GM20000 (cell line): ENCODE measurements at places on chromosomes 2 and 18.

GRCh38 chr2:105450471-105450870 lies 51.6 kb upstream of the FHL2 start:
- DNase-seq, result no peak

- DNase-seq, result no peak
Measured at GRCh38 chr2:120220756-120221155, 2.4 kb downstream of the TMEM185B start.

DNA sequence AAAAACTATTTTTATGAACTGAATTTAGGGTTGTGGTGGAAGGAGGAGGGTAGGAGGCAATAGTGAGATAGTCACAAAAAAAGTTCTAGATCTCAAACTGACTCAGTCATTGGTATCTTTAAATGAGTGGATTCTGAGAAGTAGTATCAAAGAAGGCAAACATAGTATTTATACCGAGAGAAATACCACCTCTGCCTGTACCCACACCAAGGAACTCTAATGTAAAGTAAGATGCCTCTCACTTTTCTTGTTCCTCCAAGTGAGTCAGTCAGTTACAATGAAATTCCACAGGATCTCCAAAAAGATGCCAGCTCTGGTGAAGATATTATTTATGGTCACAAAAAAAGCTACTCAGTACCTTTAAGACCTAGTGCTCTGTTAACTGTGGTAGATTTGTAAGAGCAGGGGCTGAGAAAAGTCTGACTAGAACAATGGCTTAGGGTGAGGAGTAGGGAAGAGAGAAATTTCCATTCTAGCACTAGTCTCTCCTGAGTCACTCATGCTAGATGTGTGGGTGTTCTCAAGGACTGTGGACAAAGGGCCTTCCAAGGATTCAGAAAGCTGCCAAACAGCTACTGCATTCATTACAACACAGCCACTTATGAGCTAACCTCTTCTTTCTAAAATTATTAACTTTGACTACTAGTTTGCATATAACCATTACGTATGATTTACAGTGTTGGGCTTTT lies 36.3 kb downstream of the YWHAQ start:
- no peak for DNase-seq

GRCh38 chr2:102021779-102022178 lies 30.0 kb downstream of the IL1R2 start:
- no peak for DNase-seq
